ENCODE measurements at places on chromosomes 1 and 21.

DNA sequence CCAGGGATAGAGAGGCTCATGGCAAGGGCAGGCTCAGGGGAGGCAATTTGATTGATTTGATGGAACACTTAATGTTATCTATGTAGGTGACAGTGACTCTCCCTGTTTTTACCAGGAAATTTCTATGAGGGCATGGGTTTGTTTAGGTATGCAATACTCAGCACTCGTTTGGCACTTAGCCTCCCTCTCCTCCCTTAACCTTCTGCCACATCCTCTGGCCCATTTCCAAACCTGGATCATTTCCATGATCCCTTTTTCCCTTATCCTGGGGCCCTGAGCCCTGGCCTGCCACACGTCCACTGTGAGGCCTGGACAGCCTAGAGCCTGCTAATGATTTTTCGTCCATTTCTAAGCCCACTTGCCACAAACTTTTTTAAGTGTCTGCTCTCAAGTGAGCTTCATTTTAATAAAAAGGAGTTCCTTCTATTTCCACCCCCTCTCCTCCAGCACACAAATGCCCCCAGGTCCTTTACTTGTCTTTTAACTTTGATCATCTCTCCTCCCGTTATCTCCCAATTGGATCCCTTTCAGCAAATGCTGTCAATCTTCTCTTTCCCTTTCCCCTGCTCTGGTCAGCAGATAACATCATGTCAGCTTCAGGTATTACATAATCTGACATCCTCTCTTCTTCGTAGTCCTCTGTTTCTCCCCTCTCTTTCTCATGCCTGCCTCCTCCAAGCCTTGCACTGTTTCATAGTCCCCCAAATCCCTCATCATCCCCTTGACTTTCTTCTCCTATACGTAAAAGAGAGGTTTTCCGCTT lies 37.8 kb upstream of the GADD45A start:
- no peak for DNase-seq

DNA sequence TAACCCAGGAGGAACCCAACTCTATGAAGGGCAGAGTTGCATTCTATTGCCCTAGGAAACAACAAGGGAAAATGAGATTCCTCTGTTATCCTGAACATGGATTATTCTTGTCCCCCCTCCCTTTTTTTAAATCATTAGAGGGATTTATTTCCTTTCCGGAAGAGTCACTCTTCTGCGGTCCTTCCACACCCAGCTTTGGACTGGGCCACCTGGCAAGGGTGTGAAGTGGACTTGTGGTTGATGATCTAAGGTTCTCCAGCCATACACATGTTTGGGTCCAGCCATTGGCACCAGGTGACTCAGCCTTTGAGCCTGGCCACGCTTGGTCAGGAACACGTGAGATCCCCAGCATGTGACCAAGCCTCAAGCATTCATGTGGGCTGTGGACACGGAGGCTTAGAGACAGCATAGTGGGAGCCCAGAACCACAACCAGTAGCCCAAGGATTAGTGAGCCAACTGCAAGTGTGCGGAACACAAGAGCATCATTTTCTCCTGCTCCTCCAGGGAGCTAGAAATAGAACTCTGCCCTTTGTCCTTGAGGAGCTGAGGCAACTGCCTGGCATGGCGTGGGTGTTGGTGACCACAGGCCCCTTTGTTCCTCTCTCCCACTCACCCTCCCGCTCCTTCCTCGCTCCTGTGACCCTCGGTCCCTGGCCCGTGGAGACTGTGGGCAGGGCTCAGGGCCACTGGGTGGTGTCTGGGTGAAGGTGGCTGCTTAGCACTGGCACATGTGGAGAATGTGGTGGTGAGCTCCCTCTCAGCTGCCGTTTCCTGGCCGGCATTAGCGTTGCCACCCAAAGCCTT lies 50.1 kb downstream of the NENF start:
- no peak for DNase-seq

DNA sequence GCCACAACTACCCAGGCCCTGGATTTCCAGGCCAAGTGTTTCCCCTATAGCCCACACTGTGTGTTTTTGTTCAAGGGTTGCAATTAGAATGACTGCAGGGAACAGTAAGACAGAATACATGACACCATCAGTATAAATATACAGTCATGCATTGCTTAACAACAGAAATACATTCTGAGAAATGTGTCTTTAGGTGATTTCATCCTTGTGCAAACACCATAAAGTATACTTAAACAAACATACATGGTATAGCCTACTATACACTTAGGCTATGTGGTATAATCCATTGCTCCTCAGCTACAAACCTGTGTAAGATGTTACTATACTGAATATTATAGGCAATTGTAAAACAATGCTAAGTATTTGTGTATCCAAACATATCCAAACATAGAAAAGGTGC lies 7.5 kb upstream of the SLC44A5 start:
- DNase-seq, result no peak

DNA sequence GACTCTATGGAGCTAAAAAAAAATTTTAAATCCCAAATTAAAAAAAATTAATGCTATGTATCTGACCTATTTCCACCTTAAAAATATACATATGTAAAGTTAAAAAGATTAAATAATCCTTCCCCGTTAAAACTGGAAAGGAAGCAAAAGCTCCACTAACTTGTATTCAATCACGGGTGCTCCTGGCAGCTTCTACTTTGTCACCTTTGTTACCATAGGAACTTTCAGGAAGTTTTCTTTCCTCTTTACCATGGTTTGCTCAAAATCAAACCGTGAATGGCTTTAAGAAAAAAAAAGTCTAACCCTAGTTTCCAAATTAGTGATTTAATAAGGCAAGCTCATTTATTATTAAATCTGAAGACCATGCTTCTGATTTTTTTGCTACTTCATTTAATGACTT lies 3.5 kb downstream of the GPATCH2 start:
- DNase-seq, result no peak

- DNase-seq, result no peak
Observed at GRCh38 chr1:184299406-184299790, 87.4 kb upstream of the C1orf21 start.

DNA sequence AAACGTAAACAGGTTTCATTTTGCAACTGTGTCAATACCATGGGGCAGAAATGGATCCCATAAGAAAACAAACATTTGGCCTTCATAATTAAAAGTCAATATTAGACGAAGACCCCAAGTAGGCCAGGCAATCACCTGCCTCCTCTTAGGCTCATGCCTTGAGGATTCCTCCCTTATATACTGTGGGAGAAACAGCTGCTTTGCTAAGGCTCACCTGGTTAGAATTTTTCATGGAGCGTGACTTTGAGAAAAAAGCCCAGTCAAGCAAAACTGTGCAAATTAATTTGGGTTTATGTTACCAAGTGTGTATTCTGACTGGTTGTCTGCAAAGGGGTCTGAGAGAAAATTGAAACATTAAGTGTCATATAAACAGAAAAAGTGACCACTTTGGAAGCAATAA lies 605.3 kb upstream of the USP24 start:
- no peak for DNase-seq

- DNase-seq, result no peak
Observed at GRCh38 chr1:93728480-93729131, 47.0 kb upstream of the BCAR3 start.

- no peak for DNase-seq
Observed at GRCh38 chr21:42626171-42626570, 27.2 kb upstream of the PDE9A start.

- no peak for DNase-seq
Observed at GRCh38 chr1:107141491-107142126, 770 bp downstream of the NTNG1 start.

DNA sequence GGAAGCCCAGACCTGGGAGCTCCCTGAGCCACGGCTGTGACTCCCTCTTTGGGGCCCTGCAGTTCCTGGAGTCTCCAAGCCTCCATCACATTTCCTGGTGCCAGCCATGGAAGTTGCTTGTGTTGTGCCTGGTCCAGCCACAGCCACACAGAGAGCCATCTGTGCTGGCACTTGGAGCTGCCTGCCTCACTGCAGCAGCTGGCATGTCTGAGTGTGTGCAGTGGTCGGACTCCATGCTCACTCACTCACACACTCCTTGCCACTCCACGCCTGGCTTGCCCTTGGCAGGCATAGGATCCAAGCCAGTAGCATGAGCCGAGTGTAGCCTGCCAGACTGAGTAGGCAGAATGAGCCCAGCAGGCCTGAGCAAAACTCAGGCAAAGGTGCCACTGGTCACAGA lies 516.3 kb upstream of the BEND5 start:
- no peak for DNase-seq

DNA sequence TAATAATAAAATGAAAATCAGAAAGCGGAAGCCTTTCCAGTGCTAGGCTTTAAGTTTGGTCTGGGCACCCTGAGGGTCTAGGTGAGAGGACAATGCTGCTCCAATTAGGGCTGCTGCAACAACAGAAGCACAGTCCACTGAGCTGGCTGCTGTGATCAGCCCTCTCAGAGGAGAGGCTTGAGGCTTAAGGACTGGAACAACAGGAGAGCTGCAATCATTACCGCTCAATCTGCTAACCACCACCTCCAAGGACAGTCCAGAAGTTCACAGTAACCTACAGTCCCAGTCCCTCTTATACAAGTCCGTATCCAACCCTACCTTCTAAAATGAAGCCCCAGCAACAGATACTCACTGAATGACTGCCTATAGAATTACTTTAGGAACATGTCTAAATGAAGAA lies 62.1 kb downstream of the USP24 start:
- DNase-seq, result no peak

DNA sequence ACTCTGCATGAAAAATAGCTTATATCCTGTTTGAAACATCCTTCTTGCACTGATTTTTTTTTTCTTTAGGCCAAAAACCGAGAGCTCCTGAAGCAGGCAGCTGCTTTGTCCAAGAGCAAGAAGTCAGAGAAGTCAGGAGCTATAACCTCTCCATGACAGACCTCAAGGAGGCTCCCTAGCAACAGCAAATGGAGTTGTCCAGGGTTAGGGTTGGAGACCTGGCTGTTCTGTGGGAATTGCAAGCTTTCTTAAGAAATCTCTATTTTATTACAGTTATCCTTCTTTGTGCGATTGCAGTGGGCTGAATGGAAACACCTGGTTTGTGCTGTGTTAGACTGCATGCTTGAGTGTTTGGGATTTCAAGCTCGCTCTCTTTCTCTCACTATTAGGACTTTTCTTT lies 12.6 kb upstream of the STX12 start:
- no peak for DNase-seq

- DNase-seq, result no peak
Observed at GRCh38 chr1:66231681-66232463, 302.1 kb upstream of the SGIP1 start.

DNA sequence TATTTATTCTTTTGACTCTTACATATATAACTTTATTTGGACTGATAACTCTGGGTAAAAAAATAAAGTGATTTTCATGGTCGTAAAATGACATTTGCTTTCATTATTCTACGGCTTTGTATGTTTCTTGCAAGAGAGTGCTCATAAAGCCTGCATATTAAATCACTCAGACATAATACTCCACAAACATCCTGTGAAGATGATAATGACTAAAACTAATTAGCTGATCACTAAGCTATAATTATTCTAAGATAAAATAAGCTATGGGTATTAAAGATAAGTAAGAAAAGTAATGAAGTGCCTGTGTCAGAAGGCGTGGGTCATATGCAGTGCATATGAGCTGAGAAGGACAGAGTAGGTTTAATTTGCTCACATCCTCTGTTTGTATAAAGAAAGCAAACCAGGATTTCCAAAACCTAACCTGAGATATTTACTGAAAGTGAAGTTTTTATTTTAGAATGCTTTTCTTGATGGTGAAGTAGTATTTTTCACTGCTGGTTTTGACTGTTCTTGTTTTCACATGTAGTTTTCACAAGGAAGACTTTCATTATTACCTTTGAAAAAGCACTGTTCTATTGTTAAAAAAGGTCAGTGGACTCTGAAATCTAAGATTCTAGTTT lies 278.8 kb downstream of the AMY1C start:
- DNase-seq, result no peak

GRCh38 chr1:85295654-85296053 lies 19.2 kb upstream of the BCL10 start:
- no peak for DNase-seq

- no peak for DNase-seq
Observed at GRCh38 chr1:90919190-90919719, 102.6 kb downstream of the ZNF644 start.

- DNase-seq, result no peak
Observed at GRCh38 chr1:7572654-7573152, 198.4 kb upstream of the VAMP3 start.

- DNase-seq, result no peak
Observed at GRCh38 chr1:110242062-110242461, 31.9 kb downstream of the KCNC4 start.

DNA sequence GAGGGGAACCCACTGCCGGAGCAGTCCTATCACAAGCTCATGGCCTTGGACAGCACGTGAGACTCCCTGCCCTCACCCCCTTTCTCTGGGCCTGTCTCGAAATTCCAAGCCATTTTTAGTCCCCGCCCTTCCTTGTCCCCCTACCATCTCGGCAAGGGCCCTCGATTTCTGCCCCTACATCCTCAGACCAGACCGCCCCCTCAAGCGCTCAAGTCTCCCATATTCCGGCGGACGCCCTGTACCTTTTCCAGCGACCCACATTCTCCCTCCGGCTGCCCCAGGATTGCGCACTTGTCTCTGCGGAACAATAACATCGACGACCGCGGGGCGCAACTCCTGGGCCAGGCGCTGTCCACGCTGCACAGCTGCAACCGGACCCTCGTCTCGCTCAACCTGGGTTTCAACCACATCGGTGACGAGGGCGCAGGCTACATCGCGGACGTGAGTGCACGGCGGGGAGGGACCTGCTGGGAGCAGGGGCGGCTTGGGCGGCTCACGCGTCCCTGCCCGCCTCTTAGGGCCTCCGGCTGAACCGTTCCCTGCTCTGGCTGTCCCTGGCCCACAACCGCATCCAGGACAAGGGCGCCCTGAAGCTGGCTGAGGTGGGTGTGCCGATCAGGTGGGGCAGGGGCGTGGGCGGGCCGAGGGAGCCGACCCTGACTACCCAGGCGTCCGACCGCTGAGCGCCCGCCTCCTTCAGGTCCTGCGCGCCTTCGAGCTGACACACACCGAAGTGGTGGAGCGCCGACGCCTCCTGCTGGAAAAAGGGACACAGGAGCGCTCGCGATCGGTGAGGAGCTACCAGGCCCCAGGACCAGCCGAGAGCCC lies 7.0 kb downstream of the LRRC71 start:
- DNase-seq, result peak; percentile 60

- DNase-seq, result no peak
Observed at GRCh38 chr1:83970114-83970513, 28.8 kb downstream of the TTLL7 start.

DNA sequence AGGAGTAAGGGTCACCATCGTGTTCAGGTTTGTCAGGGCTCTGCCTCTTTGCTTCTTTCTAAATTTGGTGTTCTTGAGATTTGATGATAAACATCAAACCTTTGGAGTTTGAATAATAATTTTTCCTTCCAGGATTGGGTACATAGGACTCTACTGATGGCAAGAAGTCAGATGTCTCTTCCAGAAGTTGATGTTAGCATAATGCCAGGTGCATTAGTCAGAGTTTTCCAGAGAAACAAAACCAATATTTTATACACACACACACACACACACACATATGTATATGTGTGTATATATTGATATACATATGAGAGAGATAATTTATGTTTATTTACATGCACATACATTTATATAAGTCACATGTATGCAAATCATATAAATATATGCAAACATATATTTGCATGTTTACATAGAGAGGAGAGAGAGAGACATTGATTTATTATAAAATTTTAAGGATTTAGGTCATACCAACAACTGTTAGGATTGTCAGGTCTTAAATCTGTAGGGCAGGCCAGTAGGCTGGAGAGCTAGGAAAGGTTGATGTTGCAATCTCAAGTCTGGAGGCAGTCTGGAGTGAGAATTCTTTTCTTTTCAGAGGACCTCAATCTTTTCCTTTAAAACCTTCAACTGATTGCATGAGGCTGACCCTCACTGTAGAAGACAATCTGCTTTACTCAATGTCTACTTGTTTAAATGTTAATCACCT lies 199.2 kb downstream of the HLX start:
- DNase-seq, result no peak

Measured in activated CD4-positive, alpha-beta T cell treated with anti-CD3 and anti-CD28 coated beads for 4 hours (primary cell).